ENCODE measurements at places on chromosomes 12 and 14.

- no peak for DNase-seq
These were observed 77.7 kb downstream of the KCNK10 start for GRCh38 chr14:88245321-88245720.

DNA sequence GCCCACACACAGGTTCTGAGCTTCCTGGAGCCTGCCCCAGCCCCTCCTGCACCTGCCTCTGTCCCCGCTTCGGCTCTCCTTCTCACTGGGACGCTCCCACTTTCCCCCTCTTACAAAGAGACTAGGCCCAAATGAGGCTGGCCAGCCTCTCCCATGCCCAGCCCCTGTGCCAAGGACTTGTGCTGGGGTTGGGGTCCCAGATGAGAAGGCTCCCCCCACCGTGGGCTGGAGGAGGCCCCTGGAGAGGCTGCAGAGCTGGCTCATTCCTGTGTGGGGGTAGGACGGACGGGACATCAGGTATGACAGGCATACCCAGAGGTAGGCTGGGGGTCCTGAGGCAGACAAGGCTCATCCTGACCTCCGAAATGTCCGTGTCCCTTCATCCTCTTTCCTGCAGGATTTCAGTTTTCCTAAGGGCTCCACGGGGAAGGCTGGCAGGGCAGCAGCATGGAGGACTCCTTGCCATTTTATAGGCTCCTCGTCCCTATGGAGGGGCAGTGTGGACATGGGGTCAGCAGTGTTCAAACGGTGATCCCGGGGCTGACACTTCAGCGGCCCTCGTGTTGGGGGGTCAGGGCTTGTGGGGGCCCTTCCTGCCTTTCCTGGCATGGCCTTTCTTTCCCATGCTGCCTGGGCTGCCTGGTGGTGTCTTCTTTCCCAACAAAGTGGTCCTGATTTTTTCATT is 49.1 kb upstream of the MEG3 start:
- DNase-seq, result no peak

GRCh38 chr12:28987538-28988324 is 161.3 kb upstream of the FAR2 start:
- no peak for DNase-seq

DNA sequence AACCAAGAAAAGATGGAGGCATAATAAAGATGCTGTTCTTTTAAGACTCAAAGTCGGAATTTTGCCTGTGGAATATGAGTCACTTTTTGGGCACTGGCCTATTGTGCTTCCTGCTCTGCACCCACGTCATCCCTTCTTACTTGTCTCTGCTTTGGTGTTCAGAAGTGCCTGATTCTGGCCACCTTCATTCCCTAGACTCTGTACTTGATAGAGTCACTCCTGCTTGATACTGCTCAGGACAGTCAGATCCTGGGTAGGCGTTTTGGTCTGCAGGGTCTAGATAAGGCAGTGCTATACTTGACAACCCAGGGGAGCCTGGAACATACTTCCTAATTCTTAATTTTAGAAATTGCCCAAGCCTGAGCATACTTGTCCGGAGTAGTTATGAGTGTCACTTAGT is 1.9 kb downstream of the LRRK2 start:
- DNase-seq, result no peak

DNA sequence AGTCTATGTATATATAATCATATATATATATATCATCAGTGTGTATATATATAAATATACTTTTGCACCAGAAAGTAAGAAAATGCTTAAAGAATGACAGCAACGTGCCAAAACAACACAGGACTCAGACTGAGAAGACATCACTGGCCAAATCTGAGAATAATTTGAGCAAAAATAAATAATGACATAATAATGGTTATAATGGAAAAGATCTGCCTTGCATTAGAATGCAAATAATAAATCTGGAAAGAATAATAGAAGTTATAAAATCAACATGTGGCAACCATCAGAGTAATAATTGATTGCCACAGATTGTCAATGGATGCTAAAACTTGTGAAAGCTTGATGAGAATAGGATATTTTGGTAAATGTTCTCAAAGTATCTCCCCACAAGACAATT is 61.5 kb upstream of the PLEKHG7 start:
- no peak for DNase-seq

- DNase-seq, result no peak
These were observed 5.3 kb upstream of the HIF1A start for GRCh38 chr14:61690039-61690438.

DNA sequence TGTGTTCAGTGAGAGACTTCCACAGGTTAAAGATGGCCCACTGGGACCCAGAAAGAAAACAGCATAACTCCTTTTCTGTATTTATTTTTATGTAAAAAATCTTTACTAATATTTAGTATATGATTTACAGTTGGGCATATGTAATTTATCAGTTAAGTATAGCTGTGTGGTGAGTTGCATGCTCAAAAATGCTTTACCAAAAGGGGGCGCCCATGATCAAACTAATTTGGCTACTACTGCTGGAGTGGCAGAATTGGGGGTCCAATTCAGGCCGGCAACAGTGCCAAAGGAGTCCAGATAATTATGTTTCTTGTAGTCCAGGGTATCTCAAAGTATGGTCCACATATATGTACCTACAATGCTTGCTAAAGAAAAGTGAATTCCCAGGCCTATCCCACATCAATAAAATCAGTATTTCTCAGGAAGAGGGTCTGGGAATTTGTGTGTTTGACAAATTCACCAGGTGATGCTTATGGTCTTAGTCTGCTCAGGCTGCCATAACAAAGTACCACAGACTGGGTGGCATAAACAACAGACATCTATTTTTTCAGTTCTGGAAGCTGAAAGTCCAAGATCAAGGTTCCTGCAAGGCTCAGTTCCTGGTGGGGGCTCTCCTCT is 152.0 kb downstream of the KTN1 start:
- DNase-seq, result no peak

GRCh38 chr12:70031046-70031445 is 206.0 kb downstream of the MYRFL start:
- DNase-seq, result no peak

DNA sequence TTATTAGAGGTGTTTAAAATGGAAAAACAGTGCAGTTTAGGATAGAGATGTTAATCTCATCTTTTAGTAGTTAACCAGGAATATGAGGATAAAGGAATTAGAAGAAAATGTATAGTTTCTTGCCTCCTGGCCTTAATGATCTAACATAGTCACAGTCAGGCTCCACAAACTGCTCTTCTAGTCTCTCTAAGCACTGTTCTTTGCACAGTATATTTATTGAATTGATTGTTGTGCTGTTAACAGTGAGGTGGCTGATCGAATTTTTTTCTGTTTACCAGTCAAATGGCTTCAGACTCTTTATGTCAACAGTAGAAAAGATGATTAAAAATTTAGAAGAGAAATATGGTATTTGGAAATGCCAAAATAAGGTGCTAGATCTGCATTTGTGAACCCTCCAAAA is 37.8 kb downstream of the ATF7IP start:
- no peak for DNase-seq

- DNase-seq, result no peak
These were observed 39.7 kb downstream of the SLC8A3 start for GRCh38 chr14:70148911-70149595.

- DNase-seq, result no peak
These were observed 9.3 kb upstream of the HDAC7 start for GRCh38 chr12:47828976-47829482.

- DNase-seq, result no peak
These were observed 9.0 kb upstream of the FKBP11 start for GRCh38 chr12:48934312-48934706.

GRCh38 chr14:52253503-52253902 is 14.0 kb upstream of the PTGDR start:
- DNase-seq, result no peak

- DNase-seq, result no peak
These were observed 196.6 kb downstream of the SLC25A21 start for GRCh38 chr14:36975834-36976233.

- DNase-seq, result peak; percentile 76
These were observed 589.3 kb upstream of the TMEM132C start for GRCh38 chr12:127677537-127678131.

DNA sequence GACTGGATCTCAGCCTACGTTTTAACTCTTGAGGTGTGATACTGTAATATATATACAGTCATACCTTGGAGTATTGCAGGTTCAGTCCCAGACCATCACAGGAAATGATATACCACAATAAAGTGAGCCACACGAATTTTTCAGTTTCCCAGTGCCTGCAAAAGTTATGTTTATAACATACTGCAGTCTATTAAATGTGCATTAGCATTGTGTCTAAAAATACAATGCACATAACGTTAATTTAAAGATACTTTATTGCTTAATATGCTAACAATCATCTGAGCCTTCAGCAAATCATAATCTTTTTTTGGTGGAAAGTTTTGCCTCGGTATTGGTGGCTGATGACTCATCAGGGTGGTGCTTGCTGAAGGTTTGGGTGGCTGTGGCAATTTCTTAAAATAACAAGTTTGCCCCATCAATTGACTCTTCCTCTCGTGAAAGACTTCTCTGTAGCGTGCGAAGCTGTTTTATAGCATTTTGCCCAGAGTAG is 18.9 kb downstream of the PYROXD1 start:
- no peak for DNase-seq

- DNase-seq, result no peak
These were observed 2.3 kb downstream of the ST8SIA1 start for GRCh38 chr12:22332202-22332601.

GRCh38 chr12:3753544-3754284 is 805 bp upstream of the CRACR2A start:
- DNase-seq, result no peak

- no peak for DNase-seq
These were observed 174.1 kb upstream of the PRICKLE1 start for GRCh38 chr12:42763682-42764081.

- DNase-seq, result no peak
These were observed 103.9 kb downstream of the ALG10 start for GRCh38 chr12:34126239-34126641.

DNA sequence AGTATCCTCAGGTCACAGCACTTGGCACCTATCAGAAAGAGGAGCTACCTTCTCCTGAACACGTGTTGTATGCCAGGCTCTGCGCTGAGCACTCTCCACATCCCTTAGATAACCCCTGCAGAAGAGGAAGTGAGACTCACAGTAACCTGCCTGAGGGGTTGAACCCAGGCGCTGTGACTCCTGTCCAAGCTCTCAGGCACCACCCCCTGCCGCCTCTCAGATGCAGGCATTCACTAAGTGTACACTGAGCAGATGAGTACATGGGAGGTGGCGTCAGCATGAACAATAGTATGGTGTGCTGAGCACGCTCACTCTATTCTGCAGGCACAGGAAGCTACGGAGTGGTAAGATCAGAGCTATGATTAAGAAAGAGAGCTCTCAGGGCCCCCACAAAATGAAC is 21.0 kb upstream of the RIC8B start:
- DNase-seq, result no peak

- no peak for DNase-seq
These were observed 4.8 kb downstream of the TMEM229B start for GRCh38 chr14:67483579-67484285.

DNA sequence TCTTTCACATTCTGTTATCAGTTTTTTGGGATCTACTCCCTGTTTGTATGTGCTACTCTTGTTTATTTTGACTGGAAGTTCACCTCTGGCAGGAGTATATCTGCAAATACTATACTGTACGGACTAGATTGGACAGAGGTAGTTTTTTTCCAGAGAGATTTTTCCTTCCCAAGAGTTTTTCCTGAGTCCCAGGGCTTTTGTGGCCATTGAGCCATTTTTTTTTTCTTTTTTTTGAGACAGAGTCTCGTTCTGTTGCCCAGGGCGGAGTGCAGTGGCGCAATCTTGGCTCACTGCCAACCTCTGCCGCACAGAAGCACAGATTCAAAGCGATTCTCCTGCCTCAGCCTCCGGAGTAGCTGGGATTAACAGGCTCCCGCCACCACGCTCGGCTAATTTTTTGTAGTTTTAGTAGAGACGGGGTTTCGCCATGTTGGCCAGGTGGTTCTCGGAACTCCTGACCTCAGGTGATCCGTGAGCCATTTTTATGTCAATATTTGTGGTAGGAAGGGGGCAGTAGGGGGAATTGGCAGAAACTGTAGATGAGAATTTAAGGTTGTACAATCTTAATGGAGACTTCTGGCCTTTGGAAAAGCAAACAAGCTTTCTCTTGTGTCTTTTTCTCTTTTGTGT is 19.4 kb downstream of the KTN1 start:
- no peak for DNase-seq

DNA sequence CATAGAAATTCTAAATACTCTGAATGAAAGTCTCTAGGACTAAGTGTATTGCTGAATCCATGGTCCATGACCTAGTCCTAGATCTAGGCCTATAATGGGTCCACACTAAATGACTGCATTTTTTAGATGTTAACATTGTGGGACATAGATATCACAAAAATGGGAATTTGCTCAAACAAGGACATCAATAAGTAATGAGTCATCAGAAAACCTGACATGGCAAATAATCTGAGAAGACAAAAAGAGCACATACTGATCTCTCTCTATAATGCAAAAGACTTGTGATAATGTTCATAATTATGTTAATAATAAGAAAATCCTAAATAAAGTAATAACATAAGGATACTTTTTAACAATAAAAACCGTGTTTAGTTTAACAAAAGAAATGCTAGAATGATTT is 1168.4 kb downstream of the FSCB start:
- DNase-seq, result no peak

GRCh38 chr12:52213564-52214420 is 19.3 kb upstream of the KRT7 start:
- peak; percentile 60 for DNase-seq

- no peak for DNase-seq
These were observed 42.0 kb downstream of the AREL1 start for GRCh38 chr14:74670726-74671411.

GRCh38 chr14:76268700-76269099 is 107.2 kb upstream of the ESRRB start:
- no peak for DNase-seq

GRCh38 chr14:23514644-23514957 is 37.0 kb downstream of the ZFHX2 start:
- DNase-seq, result no peak

- DNase-seq, result no peak
These were observed 343.7 kb downstream of the CACNA1C start for GRCh38 chr12:2396448-2396871.

DNA sequence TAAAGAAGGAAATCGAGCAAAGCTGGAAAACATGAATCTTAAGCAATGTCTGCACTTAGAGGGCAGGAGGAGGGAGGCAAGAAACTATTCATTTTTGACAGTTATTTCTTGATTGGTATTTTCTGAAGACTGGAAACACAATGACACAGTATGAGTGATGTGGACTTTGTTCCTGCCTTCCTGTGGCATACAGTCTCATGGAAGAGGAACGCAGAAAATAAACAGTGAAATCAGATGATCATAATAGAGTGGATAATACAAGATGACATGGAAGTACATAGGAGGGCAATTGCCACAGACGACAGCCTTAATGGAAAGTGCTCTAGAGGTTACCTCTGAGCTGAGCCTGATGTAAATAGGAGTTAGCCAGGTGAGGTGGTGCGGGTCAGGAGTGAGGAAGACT is 140.4 kb upstream of the MAX start:
- DNase-seq, result no peak

DNA sequence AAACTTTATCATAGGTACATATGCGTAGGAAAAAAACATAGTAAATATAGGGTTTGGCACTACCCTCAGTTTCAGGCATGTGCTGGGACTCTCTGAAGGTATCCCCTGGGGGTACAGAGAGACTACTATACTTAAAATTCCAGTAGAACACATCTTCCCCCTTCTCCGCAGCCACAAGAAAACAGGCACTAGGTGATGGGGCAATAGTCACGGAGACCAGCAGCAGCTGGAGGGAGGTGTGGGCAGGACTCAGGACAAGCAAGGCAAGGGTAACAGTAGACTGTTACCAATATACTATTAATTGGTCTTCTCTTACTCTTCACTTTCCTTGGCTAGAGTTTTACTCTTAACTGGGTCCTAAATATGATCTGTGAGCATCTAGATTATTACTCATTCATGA is 4.6 kb upstream of the PAPOLA start:
- no peak for DNase-seq
